ENCODE measurements at places on chromosomes 7 and 10.

DNA sequence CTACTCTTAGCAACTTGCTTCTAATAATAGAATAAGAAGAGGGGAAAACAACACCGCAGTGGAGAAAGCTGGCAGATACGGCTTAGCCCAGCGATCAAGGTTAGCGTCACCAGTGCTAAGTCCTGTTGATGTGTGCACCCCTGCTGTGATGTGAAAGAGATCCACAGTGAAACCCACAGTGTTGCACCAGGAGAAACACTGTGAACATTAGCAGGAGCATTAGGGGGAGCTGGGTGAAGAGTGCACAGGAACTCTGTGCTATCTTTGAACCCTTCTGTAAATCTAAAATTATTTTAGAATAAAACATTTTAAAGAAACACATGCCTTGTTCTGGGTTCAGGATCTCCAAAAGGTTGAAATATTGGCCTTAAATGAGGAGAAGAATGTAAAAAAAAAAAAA, 154.1 kb upstream of the UNC5B start:
- DNase-seq: no peak

DNA sequence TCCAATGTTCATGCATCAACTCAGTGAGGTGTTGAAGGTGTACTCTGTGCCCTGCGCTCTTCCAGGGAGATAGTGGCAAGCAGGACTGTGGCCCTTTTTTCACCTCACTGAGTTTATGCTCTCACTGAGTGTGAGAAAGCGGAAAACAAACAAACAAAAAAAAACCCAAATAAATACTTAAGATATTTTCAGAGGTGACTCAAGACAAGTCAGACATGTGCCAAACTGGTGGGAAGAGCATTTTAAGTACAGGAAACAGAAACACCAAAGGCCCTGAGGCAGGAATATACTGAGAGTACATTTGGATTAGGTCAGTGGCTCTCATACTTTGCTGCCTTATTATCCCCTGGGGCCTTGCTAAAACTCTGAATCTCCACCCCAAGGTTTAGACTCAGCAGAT, 111.9 kb upstream of the IGFBP3 start:
- DNase-seq: no peak

GRCh38 chr10:33801705-33802104, 467.2 kb upstream of the NRP1 start:
- no peak for DNase-seq

DNA sequence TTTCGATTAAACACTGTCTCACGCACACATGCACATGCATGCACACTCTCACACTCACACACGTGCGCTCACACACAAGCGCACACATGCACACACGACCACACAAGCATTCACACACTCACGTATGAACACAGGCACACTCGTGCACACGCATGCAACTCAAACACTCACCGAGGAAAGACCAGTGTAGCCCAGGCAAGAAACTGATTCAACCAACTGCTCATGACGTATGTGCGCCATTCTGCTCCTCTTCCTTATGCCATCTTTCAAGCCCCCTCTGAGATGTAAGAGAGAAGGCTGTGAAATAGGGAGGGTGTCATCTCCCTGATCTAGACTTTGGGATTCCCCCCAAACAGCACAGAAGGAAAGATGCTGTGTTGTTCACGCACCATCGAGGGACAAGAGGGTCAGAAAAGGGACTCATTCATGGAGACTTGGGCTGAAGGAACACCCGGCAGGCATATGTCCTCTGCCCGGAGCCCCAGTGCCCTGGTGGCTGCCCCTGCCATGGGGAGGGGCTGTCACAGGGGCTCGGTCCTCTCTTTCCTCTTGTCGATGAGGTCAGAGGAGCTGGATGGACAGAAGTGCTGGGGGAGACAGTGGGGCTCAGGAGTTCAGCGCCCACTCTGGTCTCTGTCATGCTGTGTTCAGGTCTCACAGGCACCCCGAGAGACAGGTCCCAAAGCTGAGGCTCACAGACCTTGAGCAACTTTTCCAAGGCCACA, 130.1 kb upstream of the SHH start:
- no peak for DNase-seq

DNA sequence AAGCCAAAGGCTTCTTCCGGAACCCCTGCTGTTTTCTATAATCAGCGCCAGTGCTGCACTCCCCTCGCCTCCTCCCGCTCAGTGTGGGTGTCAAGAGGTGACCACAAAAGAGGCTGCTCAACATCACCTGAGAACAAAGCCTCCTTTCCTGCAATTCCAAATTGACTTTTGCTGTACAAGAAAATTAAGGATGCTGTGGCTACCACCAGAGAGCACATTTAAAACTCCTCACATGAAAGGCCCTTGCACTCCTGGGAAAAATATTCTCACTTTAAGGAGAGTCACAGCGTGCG, 96.4 kb downstream of the HIPK2 start:
- no peak for DNase-seq

DNA sequence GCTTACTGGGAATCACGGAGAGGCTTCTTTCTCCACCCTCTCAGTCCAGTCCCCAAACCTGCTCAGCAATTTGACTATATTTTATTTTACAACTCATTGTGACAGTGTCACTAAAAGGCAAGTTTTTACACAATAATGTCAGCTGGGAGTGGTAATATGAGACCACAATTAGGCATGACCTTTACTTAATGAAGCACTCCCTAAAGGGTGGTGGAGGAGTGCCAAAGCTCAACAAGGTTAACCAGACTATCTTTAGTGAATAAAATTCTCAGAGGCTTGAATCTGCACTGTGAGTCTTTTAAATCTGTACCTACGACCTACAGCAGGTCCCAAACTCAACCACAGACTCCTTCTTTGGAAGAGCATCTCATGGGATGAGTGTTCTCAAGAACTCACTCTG, 215.6 kb downstream of the TAX1BP1 start:
- DNase-seq: no peak

DNA sequence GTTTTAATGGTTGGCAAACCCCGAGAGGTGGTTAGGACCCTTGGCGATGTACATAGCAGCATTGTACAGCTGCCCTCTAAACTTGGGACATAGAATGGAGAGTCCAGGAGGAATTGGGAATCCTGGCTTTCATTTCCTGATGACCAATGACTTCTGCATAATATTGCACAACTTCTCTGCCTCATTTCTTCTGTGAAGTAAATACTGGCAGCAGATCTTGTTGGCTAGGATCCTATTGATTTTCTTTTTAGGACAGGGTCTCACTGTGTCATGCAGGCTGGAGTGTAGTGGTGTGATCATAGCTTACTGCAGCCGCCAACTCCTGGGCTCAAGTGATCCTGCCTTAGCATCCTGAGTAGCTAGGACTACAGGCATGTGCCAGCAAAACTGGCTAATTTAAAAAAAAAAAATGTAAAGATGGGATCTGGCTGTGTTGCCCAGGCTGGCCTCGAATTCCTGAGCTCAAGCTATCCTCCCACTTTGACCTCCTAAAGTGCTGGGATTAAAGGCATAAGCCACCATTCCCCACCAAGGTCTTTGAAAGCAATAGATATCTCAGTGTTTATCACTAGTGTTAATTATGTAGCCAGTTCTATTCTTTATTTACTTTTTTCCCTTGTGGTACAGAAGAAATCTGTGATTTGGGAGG, 58.1 kb downstream of the PODXL start:
- no peak for DNase-seq
